ENCODE measurements at places on chromosomes 2 and 18.

DNA sequence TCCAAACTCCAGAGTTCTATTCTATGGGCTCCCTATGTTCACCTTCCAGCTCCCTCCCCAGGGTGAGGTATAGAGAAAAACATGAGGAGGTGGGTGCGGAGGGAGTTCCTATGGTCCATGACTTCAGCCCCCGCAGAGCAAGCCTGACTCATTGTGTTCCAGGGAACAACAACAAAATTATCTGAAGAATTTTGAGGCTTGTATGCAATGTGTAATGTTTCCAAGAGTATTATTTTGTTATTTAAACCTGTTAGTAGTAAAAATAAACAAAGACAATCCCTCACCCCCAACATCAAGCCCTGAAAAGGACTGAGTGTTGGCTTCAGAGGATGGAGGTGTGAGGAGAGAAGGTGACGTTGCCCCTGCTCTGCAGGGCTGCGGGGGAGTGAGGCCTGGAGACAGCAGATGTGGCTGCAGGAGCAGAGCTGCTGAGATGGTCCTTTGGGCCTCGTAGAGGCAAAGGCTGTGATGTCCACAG is 29.0 kb downstream of the LAMA3 start:
- DNase-seq, result no peak

DNA sequence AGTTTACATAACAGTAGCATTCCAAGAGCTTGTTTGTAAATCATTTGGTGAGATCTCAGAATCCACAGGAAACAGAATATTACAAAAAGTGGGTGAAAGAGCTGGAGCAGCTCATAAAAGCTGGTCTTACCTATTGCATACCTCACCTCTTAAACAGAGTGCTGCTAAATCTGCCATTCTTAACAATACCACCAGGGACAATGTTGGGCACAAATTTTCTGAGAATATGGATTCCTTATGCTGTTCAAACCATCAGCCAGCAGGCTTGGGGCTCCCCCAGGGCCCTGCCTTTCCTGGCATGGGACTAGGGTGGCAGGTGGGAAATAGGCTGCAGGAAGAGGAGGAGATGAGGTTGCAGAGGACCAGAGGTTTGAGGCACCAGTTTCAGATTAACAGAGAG is 55.6 kb downstream of the TGFA start:
- no peak for DNase-seq

GRCh38 chr2:188931361-188931760 is 42.8 kb upstream of the COL3A1 start:
- no peak for DNase-seq

DNA sequence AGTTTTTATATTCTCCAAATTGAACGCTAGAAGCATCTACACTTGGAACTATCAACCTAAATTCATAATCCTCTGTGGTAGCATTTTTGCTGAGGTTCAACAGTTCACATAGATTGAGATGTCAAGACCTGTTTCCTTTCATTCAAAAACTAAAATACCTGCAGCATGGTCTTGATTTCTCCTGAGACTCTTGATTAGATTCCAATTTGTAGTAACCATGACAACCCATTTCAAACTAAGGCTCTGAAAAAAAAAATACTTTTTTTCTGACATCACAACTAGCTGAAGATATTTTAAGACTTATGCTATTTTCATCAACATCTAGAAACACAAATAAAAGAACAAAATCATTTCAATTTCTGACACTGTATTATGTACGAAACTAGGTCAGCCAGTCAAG is 29.8 kb downstream of the COBLL1 start:
- DNase-seq, result no peak

DNA sequence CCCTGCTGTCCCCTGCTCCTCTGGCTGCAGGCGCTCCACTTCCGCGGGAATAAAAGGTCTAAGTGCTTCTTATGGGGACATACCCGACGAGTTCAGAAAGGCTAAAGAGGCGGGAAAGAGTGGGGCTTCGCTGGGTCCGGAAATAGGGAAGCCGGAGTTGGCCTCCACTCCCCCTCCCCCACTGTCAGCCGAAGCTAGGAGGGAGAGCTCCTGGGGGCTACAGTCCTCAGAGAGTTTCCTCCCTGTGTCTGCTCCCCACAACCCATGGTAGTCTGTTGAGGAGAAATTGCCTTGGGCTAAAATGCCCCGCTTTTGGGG is 7.2 kb downstream of the GAD1 start:
- DNase-seq, result no peak
